Smooth muscle cell of trachea (primary cell): ENCODE measurements at places on chromosomes 3 and 15. TPM values are rescaled to one million over a fixed set of nuclear protein-coding genes. Genes with fewer than 3 reads are reported as not detected.

The TP63 gene
- under 0.01 and 0.15 TPM in 2 replicates for total RNA-seq

The ANKDD1A gene
- 9.2 and 19.0 TPM in 2 replicates for total RNA-seq

The FOXP1 gene
- total RNA-seq, result 58.8 and 93.0 TPM in 2 replicates

The CX3CR1 gene
- total RNA-seq, result not detected in 2 replicates

The NRG4 gene
- 0.15 TPM in 1 of 2 replicates, not detected in the other for total RNA-seq

The KCNAB1 gene
- total RNA-seq, result under 0.01 and 2.8 TPM in 2 replicates

The CYP1A2 gene
- total RNA-seq, result not detected in 2 replicates

The LTF gene
- not detected in 2 replicates for total RNA-seq

The TUSC2 gene
- 11.2 and 20.8 TPM in 2 replicates for total RNA-seq

The RNF111 gene
- total RNA-seq, result 19.4 and 20.7 TPM in 2 replicates
